Stromal cell of bone marrow (primary cell): ENCODE measurements at places on chromosomes 16 and 17.

- no peak for DNase-seq
Measured at GRCh38 chr16:11233727-11234376, 22.2 kb downstream of the SOCS1 start.

DNA sequence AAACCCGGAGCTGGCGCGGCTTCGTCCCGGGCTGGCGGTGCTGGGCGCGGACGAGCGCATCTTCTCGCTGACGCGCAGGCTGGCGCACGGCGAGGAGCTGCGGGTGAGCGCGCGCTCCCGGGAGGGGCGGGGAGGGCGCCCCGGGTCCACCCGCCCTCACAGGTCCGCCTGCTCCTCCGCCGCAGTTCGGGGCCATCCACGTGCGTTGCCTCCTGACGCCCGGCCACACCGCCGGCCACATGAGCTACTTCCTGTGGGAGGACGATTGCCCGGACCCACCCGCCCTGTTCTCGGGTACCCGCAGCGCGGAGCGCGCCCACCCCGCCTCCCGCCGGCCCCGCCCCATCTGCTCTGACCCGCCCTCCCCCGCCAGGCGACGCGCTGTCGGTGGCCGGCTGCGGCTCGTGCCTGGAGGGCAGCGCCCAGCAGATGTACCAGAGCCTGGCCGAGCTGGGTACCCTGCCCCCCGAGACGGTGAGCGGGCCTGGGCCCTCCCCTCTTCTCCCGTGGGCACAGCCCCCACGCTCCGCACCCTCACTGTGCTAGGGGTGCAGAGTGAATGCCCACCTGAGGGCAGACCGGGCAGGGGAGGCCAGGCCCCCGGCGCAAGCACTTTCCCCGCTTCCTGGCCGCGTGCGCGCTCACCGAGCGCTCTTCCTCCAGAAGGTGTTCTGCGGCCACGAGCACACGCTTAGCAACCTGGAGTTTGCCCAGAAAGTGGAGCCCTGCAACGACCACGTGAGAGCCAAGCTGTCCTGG lies 1.4 kb downstream of the HAGHL start:
- DNase-seq, result no peak

DNA sequence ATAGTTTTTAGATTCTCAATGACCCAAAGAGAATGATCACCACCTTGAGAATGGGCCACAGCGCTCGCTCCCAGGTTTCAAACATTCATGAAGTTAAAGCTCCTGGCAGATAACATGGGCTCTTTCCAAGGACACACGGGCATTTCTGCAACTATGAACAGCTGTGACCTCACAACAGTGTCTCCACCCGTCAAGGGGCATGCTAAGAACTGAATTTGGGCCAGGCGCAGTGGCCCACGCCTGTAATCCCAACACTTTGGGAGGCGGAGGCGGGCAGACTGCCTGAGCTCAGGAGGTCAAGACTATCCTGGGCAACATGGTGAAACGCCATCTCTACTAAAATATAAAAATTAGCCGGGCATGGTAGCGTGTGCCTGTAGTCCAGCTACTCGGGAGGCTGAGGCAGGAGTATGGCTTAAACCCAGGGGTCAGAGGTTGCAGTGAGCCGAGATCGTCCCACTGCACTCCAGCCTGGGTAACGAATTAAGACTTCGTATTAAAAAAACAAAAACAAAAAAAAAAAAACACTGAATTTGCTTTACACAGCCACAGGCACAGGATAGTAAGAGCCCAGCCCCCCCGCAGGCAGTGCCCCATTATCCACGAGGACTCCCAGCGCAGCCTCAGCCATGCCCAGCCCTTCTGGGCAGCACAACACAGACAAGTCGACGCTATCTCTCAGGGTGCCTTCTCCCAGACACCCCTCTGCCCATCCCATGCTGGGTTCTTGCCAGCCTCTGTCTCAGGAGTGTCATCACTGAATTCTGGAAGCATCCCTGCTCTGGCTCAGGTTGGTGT lies 7.2 kb downstream of the USP7 start:
- DNase-seq, result no peak

DNA sequence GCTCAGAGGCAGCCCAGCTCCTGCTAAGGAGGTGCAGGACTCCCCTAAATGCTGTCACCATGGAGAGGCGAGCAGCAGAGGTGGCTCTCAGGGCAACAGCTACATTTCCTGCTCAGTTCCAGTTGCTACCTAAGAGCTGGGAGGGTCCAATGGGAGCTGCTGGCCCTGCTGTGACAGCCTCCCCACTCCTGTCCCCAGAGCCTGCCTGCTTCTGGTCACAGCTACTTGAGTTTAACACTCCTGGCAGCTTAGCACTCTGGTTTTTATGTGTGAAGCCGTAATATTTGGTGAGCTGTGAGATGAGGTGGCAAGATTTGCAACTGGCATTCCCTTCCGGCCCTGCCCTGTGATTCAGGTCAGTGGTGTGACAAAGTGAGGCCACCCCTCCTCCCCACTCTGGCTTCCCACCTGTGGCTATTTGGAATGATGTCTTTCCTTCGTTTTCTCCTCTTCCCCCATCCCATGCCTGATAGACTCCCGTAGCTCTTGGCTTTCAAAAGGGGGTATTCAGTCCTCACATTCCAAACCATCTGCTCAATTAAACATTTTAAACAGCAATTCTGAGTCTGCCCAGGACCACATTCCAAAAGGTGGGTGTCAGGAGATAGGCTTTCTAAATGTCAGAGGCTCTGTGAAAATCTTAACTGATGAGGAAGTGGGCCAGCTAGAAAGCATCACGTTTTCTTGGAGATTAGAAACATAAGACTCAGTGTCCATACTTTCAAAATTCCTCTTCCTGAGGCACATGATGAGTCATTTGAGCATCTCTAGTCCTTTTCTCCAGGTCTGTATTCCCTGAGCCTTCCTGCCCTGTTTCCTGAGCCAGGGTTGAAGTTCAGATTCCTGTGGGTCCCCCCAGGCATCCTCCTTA lies 42.6 kb upstream of the SKAP1 start:
- no peak for DNase-seq
